Fibroblast of lung (primary cell): ENCODE measurements at places on chromosomes 16 and 17.

- no peaks in the 10 kb centered on the region for H3K27me3 ChIP-seq
- no peak overlapping the region for H3K4me3 ChIP-seq
- no peak overlapping the region for H3K27ac ChIP-seq
- H3K4me1 ChIP-seq = no peaks in the 10 kb centered on the region
- no peaks in the 10 kb centered on the region for H3K36me3 ChIP-seq
Observed at GRCh38 chr16:12523002-12523401, 280.7 kb downstream of the CPPED1 start.

DNA sequence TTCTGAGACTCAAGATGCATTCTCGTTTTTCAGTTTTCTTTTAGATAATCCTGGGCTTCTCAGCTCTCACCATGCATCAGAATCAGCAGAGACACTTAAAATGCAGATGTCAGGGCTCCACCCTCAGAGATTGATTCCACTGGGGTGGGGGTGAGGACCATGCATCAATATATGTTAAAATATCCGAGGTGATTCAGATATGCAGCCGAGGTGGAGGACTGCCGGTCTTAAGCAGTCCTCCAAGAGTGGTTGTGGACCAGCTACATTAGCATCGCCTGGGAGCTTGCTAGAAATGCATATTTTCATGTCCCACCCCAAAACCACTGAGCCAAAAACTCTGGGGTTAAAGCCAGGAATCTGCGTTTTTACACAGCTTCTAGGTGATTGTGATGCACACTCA is 501.3 kb downstream of the CDH13 start:
- no peaks in the 10 kb centered on the region for H3K36me3 ChIP-seq
- no peaks in the 10 kb centered on the region for H3K4me1 ChIP-seq
- no peak overlapping the region for H3K4me3 ChIP-seq
- no peak for DNase-seq
- no peak overlapping the region for H3K27ac ChIP-seq

- DNase-seq = no peak
- no peak overlapping the region for H3K4me3 ChIP-seq
- no peaks in the 10 kb centered on the region for H3K4me1 ChIP-seq
Observed at GRCh38 chr16:57912529-57913260, 58.2 kb downstream of the CNGB1 start.

GRCh38 chr17:66925811-66926500 is 38.6 kb upstream of the CACNG4 start:
- H3K4me3 ChIP-seq = no peak overlapping the region
- H3K27me3 ChIP-seq = no peaks in the 10 kb centered on the region
- H3K36me3 ChIP-seq = no peaks in the 10 kb centered on the region
- no peak for DNase-seq
- H3K27ac ChIP-seq = no peak overlapping the region
- no peaks in the 10 kb centered on the region for H3K4me1 ChIP-seq
